ENCODE measurements at places on chromosomes 7 and 10. TPM values are rescaled to one million over a fixed set of nuclear protein-coding genes. Genes with fewer than 3 reads are reported as not detected.

Gene HSPA12A
- total RNA-seq = 2.8 TPM

Gene ACADSB
- total RNA-seq = 35.6 TPM

GRCh38 chr7:152501506-152501905 lies 65.7 kb upstream of the KMT2C start:
- DNase-seq = no peak

DNA sequence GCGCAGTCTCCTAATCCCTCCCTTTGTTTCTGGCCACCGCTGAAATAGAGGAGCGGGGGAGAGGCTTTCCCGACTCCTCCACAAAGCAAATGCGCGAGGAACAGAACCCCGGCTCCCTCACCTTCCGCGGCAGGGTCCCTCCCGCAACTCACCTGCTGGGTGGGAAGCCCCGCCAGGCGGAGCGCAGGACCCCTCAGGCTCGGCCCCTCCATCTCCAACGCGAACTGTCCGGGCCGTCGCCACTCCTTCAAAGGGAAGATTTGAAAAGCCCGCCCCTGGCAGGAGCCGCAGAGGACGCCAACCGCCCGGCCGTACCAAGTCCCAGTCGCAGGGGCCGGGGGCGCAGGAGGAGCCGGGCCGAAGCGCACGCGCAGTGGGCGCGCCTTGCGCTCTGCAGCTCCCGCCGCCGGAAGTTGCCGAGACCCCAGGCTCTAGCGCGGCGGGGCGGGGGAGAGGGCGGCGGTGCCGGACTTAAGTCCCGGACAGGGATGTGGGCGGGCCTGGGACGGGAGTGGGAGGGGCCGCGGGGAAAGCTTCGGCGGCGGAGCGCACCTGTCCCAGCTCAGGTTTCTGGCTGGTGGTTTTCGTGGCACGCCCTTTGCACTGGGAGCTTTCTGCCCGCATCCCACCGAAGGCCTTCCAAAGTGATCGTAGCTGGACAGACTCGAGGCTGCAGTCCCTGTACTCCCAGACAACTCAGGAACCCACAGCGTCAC lies at the start of gene RTKN2:
RTKN2 (minus strand) TSS at position 446 of the 716 bp plus-strand sequence; CDS start at position 212, 234 bp downstream.
- DNase-seq = peak; percentile 95

GRCh38 chr7:105216786-105217185 lies 171.9 kb downstream of the SRPK2 start:
- no peak for DNase-seq

- no peak for DNase-seq
Observed at GRCh38 chr10:69217119-69217754, 2.9 kb upstream of the HKDC1 start.

DNA sequence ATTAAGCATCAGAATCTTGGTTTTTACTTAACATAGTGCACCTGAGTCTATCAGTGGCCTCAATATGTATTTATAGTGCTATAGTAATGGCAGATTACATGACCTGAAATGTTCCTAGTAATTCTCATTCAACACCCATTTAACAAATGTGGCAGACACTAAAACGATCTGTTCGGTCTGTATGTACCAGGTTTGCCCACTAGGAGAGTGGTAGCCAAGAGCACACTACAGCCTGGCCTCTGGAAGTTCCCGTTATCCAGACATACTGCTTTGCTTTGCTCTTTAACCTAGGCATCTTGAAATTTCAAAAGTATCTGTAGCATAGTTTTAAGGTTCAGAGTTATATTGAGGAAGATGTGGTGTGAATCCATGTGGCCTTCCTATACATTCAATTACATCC lies 395.7 kb upstream of the NRG3 start:
- no peak for DNase-seq

GRCh38 chr7:28332046-28332445 lies 80.3 kb upstream of the CREB5 start:
- DNase-seq = no peak
